ENCODE measurements at places on chromosomes 5 and 9. TPM values are rescaled to one million over a fixed set of nuclear protein-coding genes. Genes with fewer than 3 reads are reported as not detected.

GRCh38 chr5:75234251-75234650 is 2.4 kb downstream of the ANKRD31 start:
- no peaks in the 10 kb centered on the region for H3K36me3 ChIP-seq
- no peak overlapping the region for H3K4me3 ChIP-seq
- no peak overlapping the region for H3K27ac ChIP-seq

GRCh38 chr9:19493174-19493811 is 84.5 kb downstream of the ACER2 start:
- H3K4me1 ChIP-seq = peaks cover 14% of the 10 kb centered on the region
- peak overlapping the region; percentile 53 for H3K4me3 ChIP-seq
- peaks cover 12% of the 10 kb centered on the region for H3K27me3 ChIP-seq
- DNase-seq = peak; percentile 86
- no peaks in the 10 kb centered on the region for H3K36me3 ChIP-seq
- H3K27ac ChIP-seq = peak overlapping the region; percentile 60

GRCh38 chr9:26426551-26427131 is 466.0 kb downstream of the CAAP1 start:
- H3K36me3 ChIP-seq = no peaks in the 10 kb centered on the region
- no peaks in the 10 kb centered on the region for H3K27me3 ChIP-seq
- no peak for DNase-seq

DNA sequence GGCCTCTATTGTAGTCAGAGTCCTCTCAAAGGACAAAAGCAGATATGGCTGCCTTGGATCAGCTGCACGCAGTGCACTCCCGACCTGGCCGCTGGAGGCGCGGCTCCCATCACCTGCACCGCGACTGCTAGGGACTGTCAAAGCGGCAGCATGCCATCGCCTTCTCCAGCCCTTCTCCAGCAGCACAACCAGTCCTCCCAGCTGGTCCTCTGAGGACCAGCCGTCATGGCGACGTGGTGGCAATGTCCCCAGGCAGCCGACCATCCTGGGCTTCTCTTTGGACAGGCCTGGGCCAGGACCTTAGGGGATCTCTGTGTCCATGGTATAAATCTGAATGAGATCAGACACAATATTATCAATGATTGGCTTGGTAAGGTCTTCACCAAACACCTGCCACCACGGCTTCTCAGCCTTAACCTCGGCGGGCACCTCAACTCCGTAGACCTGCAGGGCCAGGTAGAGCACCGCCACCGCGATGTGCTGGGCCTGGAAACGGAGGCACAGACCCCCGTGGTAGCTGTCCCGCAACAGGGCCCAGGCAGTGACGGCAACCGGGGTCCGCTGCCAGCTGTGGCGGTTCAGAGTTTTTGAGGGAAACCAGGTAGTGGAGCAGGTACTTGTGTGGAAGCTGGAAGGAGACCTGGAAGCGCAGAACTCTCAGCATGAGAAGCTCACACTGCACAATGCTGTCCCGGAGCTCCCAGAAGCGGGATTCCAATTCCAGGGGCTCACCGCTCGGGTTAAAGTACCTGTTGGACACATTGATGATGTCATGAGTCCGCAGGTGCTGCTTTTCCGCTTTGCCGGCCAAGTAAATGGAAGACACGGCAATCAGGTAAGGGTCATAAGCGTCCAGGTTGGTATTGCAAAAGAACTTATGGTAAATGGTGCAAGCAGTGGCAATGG is 8.5 kb downstream of the DUSP1 start:
- no peak overlapping the region for H3K27ac ChIP-seq
- H3K4me3 ChIP-seq = no peak overlapping the region
- peaks cover 50% of the 10 kb centered on the region for H3K4me1 ChIP-seq
- H3K27me3 ChIP-seq = no peaks in the 10 kb centered on the region

Gene ACTL7A
- not detected for total RNA-seq

Gene NAIF1
- 7.9 TPM for total RNA-seq

- no peak overlapping the region for H3K4me3 ChIP-seq
- peaks cover 29% of the 10 kb centered on the region for H3K4me1 ChIP-seq
- H3K36me3 ChIP-seq = no peaks in the 10 kb centered on the region
- peak overlapping the region; percentile 51 for H3K27ac ChIP-seq
These were observed 33.0 kb upstream of the ANGPTL2 start for GRCh38 chr9:127155314-127155960.

DNA sequence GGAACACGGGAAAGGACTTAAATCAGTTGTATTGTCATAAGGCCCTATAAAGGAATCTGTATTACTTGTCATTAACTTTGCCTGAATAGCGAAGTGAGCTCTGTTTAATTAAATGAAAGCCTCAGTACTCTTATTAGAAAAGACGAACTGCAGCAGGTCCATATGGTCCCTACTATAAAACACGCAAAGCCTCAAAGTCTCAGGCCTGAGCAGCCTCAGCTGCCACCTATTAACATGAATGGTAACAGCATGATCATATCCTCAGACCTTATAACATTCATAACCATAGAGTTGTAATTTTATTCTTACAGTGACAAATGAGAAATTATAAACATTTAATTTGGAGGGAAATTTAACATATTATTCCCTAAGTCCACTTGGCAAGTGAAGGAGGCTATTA is 1113.7 kb upstream of the WWC1 start:
- H3K27me3 ChIP-seq = peaks cover 6% of the 10 kb centered on the region
- no peak overlapping the region for H3K27ac ChIP-seq
- no peak for DNase-seq
- H3K4me3 ChIP-seq = no peak overlapping the region
- H3K4me1 ChIP-seq = no peaks in the 10 kb centered on the region
- H3K36me3 ChIP-seq = no peaks in the 10 kb centered on the region
